NK-92 treated with Interleukin-12 subunit alpha and Interleukin-12 subunit beta, amount 100 ng/mL, for 24 hours (cell line): ENCODE measurements at places on chromosomes 2 and 18.

DNA sequence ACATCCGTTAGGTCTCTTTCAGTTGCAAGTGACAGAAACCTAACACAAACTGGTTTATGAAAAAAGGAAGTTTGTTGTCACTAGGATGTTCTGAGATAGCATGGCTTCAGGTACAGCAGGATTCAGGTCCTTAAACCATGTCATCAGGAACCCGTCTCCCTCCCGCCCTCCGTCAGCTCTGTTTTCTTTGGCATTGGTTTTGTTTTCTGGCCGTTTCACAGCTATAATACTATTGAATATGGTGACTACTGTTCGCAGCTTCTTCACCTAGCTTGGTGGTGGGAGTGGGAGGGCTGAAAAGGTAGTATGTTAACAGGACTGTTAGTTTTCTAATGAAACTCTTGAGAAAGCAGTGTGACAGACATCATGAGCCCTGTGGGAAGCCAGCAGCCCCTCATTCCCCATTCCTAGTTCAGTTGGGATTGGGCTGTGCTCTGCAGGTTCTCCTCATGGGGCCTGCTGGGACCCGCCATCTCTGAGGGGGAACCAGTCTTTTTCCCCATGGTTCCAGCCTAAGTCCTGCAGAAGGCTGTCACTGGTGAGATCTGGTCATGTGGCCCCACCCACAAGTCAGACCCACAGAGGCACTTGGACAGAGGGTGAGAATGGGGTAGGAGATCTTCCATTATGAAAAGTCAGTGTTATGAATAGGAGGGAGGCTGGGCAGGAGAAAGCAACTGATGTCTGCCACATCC, 12.1 kb downstream of the PTMA start:
- no peak for DNase-seq

DNA sequence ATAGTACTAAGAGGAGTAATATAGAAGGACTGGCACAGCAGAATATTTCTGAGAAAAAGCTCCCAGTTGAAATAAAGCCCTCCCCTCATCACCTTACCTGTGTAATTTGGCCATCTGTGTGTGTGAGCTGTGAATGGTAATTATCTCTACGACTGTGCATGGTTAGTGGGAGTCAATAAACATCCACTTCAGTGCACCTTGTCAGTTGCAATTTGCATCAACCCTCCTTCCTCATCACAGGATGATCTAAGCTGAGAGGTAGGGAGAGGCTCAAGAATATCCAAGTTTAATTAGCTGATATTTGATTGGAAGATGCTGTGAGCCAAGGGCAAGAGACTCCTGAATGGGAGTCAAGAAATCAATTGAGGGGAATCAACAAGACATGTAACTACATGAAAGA, 694.9 kb upstream of the KLHL29 start:
- no peak for DNase-seq

- DNase-seq, result no peak
Observed at GRCh38 chr2:67289921-67290371, 107.2 kb upstream of the ETAA1 start.

- DNase-seq, result no peak
Observed at GRCh38 chr2:236572482-236572881, 2.9 kb downstream of the ACKR3 start.

- no peak for DNase-seq
Observed at GRCh38 chr2:199910338-199911051, 598 bp upstream of the C2orf69 start.

- DNase-seq, result no peak
Observed at GRCh38 chr18:44537526-44537925, 143.2 kb upstream of the SETBP1 start.

GRCh38 chr18:32759611-32760167, 13.1 kb downstream of the KLHL14 start:
- no peak for DNase-seq

DNA sequence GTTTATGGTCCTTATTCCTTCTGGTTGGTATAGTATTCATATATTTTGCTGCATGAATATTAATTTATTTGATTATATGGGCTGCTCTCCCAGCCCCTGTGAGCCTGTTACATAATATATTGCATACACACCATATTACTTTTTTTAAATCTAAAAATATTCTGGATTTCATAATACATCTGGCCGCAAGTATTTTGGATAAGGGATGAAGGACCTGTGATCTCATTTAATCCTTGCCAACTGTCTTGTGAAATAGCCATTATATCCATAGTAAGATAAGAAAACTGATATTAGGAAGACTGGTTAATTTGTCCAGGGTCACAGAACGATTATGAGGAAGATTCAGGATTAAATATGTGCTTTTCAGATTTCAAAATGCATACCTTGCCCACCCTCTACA, 433.6 kb downstream of the LPIN1 start:
- DNase-seq, result no peak

DNA sequence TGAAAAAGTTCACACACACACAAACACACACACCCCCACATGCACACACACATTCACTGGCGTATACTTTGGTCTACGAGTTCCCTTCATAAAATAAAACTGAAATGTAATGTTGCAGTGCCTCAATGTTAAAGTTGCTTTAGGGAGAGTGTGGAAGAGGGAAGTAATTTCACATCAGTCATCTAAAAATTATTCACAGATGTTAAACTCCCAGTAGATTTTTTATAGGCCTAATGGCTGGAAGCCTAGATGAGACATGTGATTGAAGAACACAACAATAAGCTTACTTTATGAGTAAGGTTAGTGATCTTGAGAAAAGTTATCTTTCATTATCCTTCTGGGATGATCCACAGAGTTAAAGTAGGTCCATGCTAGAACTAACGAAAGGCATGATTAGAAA, 506.7 kb upstream of the CNTNAP5 start:
- no peak for DNase-seq

GRCh38 chr18:47120428-47120827, 29.9 kb downstream of the HDHD2 start:
- DNase-seq, result no peak

DNA sequence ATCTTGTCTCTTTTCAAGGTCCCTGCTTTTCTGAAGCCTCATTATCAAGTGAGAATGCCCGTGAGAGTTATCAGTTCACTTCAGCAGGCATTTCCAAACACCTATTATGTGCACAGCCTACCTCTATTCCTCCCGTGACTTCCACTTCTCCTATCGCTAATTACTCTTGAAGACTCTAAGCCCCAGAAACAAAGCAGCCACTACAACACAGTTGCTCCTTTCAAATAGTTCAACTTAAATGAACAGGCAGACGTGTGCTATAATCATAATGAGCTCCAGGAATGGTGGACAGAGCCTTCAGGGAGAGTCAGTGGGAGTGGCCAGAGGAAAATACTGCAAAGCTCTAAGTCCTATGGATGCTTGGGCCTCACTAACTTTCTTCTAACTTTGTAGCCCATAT, 159.0 kb downstream of the RDH14 start:
- no peak for DNase-seq

GRCh38 chr2:160842286-160842685, 317.9 kb upstream of the TANK start:
- no peak for DNase-seq

DNA sequence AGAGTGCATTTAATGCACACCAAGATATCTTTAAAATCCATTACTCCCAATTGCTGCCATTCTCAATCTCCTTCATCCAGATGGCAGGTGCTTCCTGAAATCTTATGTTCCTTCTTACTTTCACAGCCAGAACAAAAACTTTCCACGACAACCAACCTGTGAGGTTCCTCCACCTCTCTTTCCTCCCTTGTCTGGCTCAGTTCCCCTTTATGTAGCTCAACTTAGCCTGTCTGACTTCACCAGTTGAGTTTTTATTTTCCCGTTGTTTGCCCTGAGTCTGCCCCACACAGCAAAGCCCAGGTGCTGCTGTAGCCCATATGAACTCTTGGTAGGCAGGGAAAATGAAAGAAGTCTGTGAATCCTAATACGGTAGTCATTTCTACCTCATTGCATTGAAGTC, 112.5 kb downstream of the MREG start:
- no peak for DNase-seq
